PC-3 (cell line): ENCODE measurements at places on chromosomes 2 and 18. TPM values are rescaled to one million over a fixed set of nuclear protein-coding genes. Genes with fewer than 3 reads are reported as not detected.

LRP2 gene
- not detected in 2 replicates for total RNA-seq

AGXT gene
- total RNA-seq: not detected in 2 replicates

KATNAL2 gene
- total RNA-seq: 2.0 and 6.6 TPM in 2 replicates

DNA sequence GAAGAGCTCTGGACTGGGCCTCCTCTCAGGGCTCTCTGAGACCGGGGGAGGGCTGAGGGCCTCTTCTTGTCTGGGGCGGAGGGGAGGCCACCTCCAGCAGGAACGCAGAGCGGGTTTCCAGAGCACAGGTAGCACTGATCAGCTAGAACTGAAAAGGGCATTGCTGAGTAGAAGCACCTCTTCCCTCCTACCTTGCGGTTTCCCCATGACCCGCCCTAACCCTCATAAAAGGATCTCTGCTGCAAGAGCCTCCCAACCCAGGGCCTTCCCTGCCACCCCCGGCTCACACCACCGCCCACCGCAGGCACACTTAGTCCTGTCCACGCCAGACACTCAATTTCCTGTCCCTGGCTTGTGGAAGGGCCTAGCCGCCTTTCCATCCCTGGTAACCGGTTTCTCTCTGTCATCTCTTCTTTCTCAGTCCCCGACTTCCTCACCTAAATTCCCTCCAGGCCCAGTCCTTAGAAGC is 966 bp downstream of the ADCY3 start:
- peak; percentile 54 for DNase-seq

DNA sequence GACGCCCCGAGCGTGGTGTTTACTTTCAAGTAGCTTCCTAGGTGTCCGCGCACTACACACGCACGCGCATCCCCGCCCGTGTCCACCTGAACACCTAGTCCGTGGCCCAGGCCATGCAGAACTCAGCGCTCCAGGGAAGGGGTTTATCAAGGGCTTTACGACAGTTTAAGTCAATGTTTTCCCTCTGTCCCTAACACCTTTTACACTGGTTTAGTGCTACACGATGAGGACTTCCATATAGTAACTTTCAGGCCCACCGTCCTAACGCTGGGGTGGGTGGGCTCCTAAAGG is 1.4 kb upstream of the BCL2 start:
- DNase-seq: peak; percentile 40

DNA sequence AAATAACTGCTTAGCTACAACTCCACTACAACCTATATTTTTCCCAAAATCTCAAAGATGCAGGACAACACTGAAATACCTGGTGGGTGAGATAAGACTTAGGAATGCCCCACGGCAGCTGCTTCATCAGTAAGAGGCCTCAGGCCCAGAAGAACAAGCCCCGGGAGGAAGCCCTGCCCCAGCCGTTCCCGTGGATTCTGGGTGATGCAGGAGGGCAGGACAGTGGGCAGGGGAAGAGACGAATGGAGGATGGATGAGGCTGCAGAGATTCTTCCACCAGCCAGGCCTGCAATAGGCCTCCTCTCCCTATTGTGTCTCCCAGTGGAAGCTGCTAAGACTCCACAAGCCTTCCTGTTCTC is 197.9 kb upstream of the HDAC4 start:
- no peak for DNase-seq

GRCh38 chr2:108330979-108331378 is 42.3 kb downstream of the SULT1C2 start:
- DNase-seq: no peak
